T-cell (primary cell): ENCODE measurements at places on chromosomes 3 and 15. TPM values are rescaled to one million over a fixed set of nuclear protein-coding genes. Genes with fewer than 3 reads are reported as not detected.

GRCh38 chr3:122366379-122366749, 16.7 kb downstream of the MIX23 start:
- DNase-seq = no peak
- H3K36me3 ChIP-seq = no peaks in the 10 kb centered on the region
- no peak overlapping the region for H3K27ac ChIP-seq
- no peaks in the 10 kb centered on the region for H3K27me3 ChIP-seq
- no peaks in the 10 kb centered on the region for H3K4me1 ChIP-seq

DNA sequence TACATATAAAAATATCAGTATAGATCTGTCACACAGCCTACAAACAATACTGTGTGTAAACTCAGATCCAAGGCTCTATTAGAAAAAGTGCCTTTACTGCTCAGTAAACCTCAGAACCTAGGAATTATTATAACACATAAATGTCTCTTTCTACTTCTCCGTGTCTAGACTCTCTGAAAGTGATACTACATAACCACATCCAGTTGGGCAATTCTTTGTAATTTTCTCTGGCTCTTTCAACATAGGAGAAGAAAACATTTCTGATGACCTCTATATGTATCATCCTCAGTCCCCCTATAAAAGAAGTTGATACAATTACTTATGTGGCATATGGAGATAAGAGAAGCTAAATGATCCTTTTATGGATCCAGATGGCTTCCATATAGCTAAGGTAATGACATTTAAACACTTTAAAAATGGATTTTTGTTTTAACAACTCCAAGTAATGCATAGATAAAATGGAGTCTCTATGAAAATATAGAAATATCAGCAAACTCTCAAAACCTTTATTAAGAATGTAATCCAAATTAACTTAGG, 104.5 kb downstream of the LSAMP start:
- no peaks in the 10 kb centered on the region for H3K27me3 ChIP-seq
- no peak overlapping the region for H3K4me3 ChIP-seq
- H3K36me3 ChIP-seq = no peaks in the 10 kb centered on the region
- no peak for DNase-seq
- no peaks in the 10 kb centered on the region for H3K4me1 ChIP-seq

GRCh38 chr3:185733980-185734724, 90.7 kb downstream of the IGF2BP2 start:
- no peak overlapping the region for H3K27ac ChIP-seq
- no peaks in the 10 kb centered on the region for H3K27me3 ChIP-seq
- H3K4me1 ChIP-seq = no peaks in the 10 kb centered on the region
- no peak overlapping the region for H3K4me3 ChIP-seq

DNA sequence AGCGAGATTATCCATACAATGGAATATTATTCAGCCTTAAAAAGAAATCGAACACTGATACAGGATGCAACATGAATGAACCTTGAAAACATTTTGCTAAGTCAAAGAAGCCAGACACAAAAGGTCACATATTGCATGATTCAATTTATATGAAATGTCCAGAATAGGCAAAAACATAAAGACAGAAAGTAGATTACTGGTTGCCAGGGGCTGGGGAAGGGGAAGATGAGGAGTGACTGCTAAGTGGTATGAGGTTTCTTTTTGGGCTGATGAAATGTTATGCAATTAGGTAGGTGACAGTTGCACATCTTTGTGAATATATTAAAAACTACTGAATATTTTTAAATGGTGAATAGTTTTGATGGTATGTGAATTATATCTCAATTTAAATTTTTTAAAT, 38.3 kb downstream of the LRRFIP2 start:
- no peaks in the 10 kb centered on the region for H3K4me1 ChIP-seq
- no peak overlapping the region for H3K4me3 ChIP-seq
- no peak for DNase-seq
- no peaks in the 10 kb centered on the region for H3K27me3 ChIP-seq
- no peaks in the 10 kb centered on the region for H3K36me3 ChIP-seq
- H3K27ac ChIP-seq = no peak overlapping the region

DNA sequence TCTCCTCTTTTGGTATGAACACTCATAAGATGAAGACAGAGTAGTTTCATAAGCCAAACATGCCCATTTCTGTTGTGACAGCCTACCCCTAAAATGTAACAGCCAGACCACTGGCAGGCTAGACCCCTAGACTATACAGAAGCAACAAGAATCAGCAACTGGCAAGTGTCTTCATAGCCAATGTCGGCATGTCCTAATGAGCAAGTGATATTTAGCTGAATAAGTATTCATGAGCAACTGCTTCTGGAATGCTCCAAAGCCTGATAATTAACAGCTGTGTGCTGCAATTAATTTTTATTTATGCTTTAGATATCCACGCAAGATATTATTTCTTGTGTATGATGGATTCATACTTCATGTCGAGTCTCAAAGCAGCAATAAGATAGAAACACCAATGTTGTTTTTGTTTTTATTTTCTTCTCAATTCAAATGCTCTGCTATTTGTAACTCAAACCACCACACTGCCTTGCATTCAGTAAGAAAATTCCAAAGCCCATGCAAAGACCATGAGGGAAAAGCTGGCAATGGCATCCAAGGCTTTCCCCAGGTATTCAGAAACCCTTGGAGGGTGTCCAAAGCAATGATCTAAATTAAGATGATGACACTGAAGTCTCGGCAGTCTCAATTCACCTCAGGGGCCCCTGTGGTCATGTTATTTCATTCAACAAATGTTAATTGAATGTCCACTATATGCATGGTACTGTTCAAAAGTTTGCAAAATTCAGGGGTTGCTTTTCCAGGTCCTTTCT, 167.7 kb upstream of the NECTIN3 start:
- H3K36me3 ChIP-seq = no peaks in the 10 kb centered on the region
- DNase-seq = no peak
- H3K4me1 ChIP-seq = no peaks in the 10 kb centered on the region
- no peak overlapping the region for H3K27ac ChIP-seq
- no peaks in the 10 kb centered on the region for H3K27me3 ChIP-seq

Gene IP6K2
- total RNA-seq = 83.8 TPM

DNA sequence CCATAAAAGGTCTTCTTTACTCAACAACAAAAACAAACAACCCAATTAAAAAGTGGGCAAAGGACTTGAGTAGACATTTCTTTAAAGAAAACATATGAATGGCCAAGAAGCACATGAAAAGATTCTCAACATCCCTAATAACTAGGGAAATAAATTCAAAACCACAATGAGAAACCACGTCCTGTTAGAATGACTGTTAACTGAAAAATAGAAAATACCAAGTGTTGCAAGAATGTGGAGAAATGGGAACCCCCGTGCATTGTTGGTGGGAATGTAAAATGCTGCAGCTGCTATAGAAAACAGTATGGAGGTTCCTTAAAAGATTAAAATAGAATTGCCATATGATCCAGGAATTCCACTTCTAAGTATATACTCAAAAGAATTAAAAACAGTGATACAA, 34.8 kb downstream of the NMNAT3 start:
- H3K27ac ChIP-seq = no peak overlapping the region
- no peak overlapping the region for H3K4me3 ChIP-seq
- H3K36me3 ChIP-seq = no peaks in the 10 kb centered on the region
- no peak for DNase-seq

DNA sequence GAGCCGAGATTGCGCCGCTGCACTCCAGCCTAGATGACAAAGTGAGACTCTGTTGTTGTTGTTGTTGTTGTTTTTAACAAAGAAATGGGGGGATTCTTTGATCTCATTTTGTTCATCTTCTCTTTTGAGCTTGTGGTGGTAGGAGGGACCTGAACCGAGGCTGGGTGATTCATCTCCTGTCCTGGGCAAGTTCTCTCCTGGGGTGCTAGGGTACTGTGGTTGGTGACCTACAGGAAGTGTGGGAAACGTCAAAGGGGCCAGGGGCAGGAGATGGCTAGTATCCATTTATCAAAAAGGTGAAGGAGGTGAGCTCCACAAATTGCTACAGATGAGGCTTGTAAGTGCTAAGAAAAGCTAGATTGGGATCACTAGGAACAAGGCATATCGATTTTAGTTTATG, 14.3 kb downstream of the PPCDC start:
- H3K27ac ChIP-seq = no peak overlapping the region
- no peak overlapping the region for H3K4me3 ChIP-seq
- H3K27me3 ChIP-seq = no peaks in the 10 kb centered on the region
- H3K36me3 ChIP-seq = no peaks in the 10 kb centered on the region

Gene SERINC4
- total RNA-seq = 0.26 TPM

- H3K4me3 ChIP-seq = no peak overlapping the region
- no peaks in the 10 kb centered on the region for H3K27me3 ChIP-seq
- DNase-seq = no peak
- no peak overlapping the region for H3K27ac ChIP-seq
- H3K36me3 ChIP-seq = no peaks in the 10 kb centered on the region
Measured at GRCh38 chr15:91928675-91929074, 75.2 kb downstream of the SLCO3A1 start.

Gene SLC24A5
- total RNA-seq = not detected

DNA sequence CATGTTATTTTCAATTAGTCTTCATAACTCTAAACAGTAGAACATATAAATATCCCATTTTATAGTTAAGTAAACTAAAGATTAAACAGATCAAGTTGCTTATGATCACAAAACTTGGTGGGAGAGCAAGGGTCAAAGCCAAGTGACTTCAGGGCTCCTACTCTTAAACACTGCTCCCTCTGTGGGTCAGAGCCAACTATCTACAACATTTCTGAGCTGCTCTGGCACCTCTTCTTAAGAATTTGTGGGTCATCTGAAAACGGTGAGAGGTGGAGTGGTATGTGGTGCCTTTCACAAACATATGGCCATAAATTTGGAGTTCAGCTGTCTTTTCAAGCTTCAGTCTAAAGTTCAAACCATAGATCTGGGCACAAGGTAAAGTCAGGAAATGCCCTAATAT, 10.9 kb downstream of the ATG3 start:
- peaks cover 38% of the 10 kb centered on the region for H3K36me3 ChIP-seq
- no peak overlapping the region for H3K4me3 ChIP-seq
- no peaks in the 10 kb centered on the region for H3K27me3 ChIP-seq
- no peak overlapping the region for H3K27ac ChIP-seq
- DNase-seq = no peak

Gene CADM2
- total RNA-seq = 0.25 TPM

GRCh38 chr3:64133987-64134386, 91.3 kb downstream of the PRICKLE2 start:
- no peaks in the 10 kb centered on the region for H3K4me1 ChIP-seq
- no peak overlapping the region for H3K27ac ChIP-seq
- no peaks in the 10 kb centered on the region for H3K36me3 ChIP-seq
- H3K27me3 ChIP-seq = no peaks in the 10 kb centered on the region
- no peak overlapping the region for H3K4me3 ChIP-seq

- no peaks in the 10 kb centered on the region for H3K36me3 ChIP-seq
- no peak for DNase-seq
- no peak overlapping the region for H3K4me3 ChIP-seq
- peaks cover 21% of the 10 kb centered on the region for H3K27me3 ChIP-seq
Measured at GRCh38 chr3:126101521-126101982, 17.6 kb upstream of the SLC41A3 start.

Gene NAALADL2
- total RNA-seq = 0.16 TPM

- H3K4me1 ChIP-seq = no peaks in the 10 kb centered on the region
- DNase-seq = no peak
- H3K27me3 ChIP-seq = peaks cover 24% of the 10 kb centered on the region
Measured at GRCh38 chr15:96417760-96418130, 87.2 kb downstream of the NR2F2 start.

- no peak overlapping the region for H3K27ac ChIP-seq
- H3K4me1 ChIP-seq = peaks cover 11% of the 10 kb centered on the region
- no peak for DNase-seq
- no peaks in the 10 kb centered on the region for H3K36me3 ChIP-seq
Measured at GRCh38 chr3:66602691-66603090, 101.9 kb upstream of the LRIG1 start.
